Hematopoietic multipotent progenitor cell treated with erythropoietin and hydrocortisone succinate and interleukin-3 and kit ligand, for 6 days (in vitro differentiated cells): ENCODE measurements at places on chromosomes 11 and 22.
A peak's percentile ranks its signal among the peaks of the same experiment; 100 is the strongest.

GRCh38 chr11:64285885-64286800 lies 495 bp downstream of the GPR137 start:
- peak; percentile 74 for DNase-seq

- DNase-seq, result no peak
Measured at GRCh38 chr11:118410055-118410745, 8.8 kb downstream of the ATP5MG start.

- no peak for DNase-seq
Measured at GRCh38 chr11:83687787-83688186, 401.6 kb upstream of the CCDC90B start.

- DNase-seq, result peak; percentile 69
Measured at GRCh38 chr22:18056161-18056666, 21.6 kb upstream of the PEX26 start.
